Activated T-helper 2 cell treated with anti-CD3 and anti-CD28 coated beads, Interferon-gamma antibody, Interleukin-2, Interleukin-4, amounts not matched to agents 10 μg/mL and 5 μg/mL and 100 μg/mL, durations not matched to agents 14 hours and 24 hours and 36 hours (primary cell): ENCODE measurements at places on chromosomes 13 and 19.

GRCh38 chr13:45807520-45808099, 43.9 kb downstream of the SIAH3 start:
- no peak for DNase-seq

DNA sequence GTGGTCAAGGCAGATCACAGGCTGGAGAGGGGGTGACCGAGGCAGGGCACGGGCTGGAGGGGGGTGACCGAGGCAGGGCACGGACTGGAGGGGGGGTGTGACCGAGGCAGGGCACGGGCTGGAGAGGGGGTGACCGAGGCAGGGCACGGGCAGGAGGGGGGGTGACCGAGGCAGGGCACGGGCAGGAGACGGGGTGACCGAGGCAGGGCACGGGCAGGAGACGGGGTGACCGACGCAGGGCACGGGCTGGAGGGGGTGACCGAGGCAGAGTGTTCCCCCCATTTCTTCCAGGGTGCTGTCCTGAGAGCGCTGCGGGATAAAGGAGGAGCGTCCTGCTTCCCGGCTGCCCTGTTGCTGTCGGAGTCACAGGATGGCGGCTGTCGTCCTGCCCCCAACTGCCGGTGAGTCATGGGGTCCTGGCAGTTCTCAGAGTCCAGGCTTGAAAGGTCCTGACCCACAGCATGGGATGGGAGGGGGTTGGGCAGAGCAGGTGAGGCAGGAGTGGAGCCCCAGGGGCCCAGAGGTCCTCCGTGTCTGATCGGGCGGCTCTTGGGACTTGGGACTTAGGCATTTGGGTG, 5.3 kb downstream of the ZNF557 start:
- no peak for DNase-seq

DNA sequence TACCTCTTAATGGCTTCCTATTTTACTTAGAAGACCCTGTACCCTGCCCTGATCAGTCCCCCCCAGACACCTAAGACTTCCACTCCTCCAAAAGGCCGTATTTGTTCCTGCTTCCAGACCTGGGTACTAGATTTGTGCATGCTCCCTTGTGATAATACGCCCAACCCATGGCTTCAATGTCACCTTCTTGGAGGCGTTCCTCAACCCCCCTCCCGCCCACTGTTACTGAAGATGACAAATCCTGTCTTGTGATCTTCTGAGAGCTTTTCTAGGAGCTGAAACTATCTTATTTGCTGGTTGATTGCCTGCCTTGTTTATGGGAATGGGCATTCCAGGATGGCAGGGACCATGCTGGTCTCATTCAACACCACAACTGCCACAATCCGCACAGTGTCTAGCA, 9.4 kb downstream of the SLC25A23 start:
- no peak for DNase-seq

- DNase-seq = no peak
Observed at GRCh38 chr19:29292153-29292552, 79.2 kb upstream of the UQCRFS1 start.

DNA sequence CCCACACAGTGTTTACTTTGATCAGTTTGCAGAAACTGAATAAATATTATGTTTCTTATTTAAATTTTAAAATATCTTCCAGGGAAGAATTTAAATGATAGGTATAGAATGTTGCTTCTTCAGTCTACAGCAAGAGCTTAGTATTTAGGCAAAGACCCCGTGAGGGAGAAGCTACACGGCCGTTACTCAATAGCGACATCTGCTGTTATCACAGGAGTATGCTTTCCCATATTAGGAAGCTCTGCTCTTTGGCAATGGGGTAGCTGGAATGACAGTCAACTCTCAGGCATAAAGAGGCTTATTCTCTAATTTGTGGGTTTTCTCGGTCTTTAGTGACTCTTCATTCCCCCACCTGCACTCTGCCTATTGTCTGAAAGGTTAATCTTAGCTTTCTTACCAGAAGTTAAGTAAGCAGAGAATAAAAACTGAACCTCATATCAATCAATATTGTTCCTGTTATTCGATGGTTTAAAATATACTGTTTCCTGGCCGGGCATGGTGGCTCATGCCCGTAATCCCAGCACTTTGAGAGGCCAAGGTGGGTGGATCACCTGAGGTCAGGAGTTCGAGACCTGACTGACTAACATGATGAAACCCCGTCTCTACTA, 13.2 kb upstream of the LHFPL6 start:
- no peak for DNase-seq
